ENCODE measurements at places on chromosomes 11 and 22.

- DNase-seq, result no peak
Measured at GRCh38 chr11:2825261-2825888, 60.2 kb downstream of the CDKN1C start.

DNA sequence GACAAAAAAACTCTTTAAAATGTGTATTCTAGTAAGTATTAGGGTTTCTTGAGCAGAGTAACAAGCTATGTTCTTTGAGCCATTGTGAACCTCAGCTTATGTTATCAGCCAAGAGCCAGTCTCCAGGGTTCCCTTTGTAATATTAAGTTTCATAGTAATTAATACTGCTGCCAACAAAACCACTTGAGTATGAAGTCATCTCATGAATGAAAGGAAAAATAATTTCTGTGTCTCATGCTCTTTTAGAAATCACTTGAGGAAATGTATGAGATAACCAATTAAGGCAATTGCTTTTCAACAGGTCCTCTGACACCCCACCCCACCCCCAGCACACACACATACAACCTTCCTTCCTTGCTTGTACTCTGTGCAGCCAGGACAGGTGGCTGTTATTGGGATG, 59.9 kb downstream of the BBOX1 start:
- no peak for DNase-seq

DNA sequence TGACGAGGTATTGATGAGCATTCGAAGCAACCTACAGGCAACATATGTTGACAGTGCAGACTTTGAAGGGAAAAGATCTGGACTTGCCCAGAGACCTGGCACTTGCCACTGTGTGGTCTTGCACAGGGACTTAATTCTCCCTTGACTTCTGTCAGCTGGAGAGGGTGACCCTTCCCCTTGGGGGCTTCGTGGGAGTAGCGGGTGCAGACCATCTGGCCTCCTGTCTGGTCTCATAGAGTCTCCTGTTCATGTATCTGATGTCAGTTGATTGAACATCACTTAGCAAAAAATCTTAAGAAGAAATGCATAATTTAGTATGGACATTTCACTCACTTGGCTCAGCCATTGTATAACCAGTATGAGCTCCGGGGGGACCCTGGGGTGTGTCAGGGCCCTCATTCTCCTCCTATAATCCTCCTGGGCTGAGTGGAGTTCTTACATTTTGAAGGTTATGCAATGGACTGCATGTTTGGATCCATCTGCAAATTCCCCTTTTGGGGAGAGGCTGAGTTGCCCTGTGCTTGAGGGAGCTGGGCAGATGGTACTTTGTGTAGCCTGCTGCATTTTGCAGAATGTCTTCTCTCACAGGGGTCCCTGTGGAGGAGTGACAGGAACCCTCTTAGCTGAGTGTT, 13.0 kb downstream of the BCR start:
- DNase-seq, result no peak

DNA sequence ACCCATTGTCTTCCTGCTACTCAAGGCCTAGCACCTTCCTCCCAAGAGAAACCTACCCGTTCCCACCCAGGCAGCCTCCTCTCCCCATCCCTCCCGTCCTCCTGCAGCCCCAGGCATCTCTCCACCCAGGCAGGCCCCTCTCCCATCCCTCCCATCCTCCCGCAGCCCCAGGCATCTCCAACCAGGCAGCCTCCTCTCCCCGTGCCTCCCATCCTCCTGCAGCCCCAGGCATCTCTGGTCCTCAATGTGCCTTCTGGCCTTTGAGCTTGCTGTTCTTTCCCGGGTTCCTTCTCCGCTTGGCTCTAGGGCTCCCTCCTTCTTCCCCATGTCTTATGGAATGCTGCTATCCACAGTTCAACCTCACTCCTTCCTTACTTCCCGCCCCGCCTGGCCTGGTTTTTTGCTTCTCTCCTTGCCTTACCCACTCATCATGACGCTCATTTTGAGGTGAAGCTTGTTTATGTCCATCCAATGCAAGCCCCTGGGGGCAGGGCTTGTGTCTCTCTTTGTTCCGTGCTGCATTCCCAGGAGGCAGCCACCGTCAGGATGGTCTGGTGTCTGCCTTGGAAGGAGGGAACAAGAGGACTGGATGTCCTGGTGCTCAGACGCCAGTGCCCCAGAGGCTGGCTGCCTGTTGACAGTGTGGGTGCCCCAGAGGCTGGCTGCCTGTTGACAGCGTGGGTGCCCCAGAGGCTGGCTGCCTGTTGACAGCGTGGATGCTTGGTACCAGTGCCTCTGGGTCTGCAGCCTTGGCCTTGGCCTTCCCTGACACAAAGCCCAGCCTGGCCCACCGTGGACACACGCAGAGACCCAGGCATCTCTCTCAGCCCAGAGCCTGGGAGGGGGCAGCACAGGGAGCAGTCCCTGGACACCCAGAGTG, 815.7 kb downstream of the BRD1 start:
- no peak for DNase-seq

DNA sequence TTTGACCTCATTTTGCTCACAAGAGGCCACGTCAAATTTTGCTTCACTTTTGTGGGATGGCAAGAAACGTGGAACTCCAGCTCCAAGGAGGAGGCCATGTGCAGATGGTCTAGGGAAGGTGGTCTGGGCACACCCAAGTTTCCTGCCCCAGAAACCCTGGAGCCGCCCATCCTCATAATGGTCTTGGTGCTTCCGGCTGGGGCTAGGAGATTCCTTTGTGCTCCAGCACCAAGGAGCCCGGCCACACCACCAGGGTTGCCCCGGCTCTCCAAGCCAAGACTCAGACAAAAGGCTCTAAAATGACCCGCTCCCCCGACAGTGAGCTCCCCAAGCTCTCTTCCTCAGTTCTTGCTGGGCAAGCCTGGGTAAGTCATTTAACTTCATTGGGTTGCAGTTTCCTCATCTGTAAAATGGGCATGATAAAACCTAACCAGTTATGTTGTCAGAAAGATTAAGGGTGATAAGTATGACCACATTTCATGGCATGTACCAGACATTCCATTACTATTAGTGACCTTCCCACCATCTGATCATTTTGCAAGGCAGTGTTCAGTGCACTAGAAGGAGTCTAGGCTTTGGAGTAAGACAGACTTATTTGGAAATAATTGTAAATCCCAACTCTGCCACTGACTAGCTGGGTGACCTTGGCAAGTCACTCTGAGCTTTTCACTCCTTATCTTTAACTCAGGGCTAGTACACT, 23.3 kb downstream of the DKK3 start:
- DNase-seq, result no peak

- DNase-seq, result no peak
Measured at GRCh38 chr11:110160016-110160415, 66.8 kb downstream of the ZC3H12C start.

DNA sequence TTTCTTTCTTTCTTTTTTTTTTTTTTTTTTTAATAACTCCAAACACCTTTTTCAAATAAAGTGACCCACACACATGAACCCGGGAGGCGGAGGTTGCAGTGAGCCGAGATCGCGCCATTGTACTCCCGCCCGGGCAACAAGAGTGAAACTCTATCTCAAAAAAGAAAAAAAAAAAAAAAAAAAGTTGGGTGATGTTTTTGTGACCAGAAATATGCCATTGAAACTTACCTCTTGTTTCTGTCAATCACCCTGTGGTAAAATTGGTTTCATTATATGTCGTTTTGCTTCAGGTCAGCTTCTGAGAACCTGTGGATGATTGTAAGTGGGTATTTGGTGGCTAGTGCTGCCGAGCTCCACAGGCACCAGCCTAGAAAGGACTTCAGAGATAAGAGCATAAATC, 238.8 kb downstream of the TBC1D22A start:
- DNase-seq, result no peak

- DNase-seq, result no peak
Measured at GRCh38 chr11:91967026-91967690, 257.5 kb upstream of the FAT3 start.
